Activated naive CD4-positive, alpha-beta T cell treated with anti-CD3 and anti-CD28 coated beads for 36 hours (primary cell): ENCODE measurements at places on chromosomes 7 and 10. TPM values are rescaled to one million over a fixed set of nuclear protein-coding genes. Genes with fewer than 3 reads are reported as not detected.

DNA sequence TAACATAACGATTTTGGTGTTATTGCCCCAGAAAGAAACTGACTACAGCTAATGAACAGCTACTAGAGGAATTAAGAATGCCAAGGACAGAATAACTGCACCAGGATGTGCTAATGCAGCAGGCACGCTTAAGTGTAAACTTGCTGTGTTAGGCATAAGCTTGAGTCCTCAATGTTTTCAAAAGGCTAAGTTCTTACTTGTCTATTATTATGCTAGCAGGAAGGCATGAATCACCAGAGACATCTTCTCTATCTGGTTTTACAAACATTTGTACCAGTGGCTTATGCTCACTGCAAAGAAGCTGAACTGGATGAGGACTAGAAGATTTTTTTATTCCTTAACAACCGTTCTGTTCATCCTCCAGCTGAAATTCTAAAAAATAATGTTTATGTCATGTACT lies 1035.3 kb downstream of the NRG3 start:
- H3K27me3 ChIP-seq, result no peaks in the 10 kb centered on the region
- DNase-seq, result no peak
- no peaks in the 10 kb centered on the region for H3K4me1 ChIP-seq
- H3K4me3 ChIP-seq, result no peak overlapping the region

TACR2 gene
- not detected for total RNA-seq

DNA sequence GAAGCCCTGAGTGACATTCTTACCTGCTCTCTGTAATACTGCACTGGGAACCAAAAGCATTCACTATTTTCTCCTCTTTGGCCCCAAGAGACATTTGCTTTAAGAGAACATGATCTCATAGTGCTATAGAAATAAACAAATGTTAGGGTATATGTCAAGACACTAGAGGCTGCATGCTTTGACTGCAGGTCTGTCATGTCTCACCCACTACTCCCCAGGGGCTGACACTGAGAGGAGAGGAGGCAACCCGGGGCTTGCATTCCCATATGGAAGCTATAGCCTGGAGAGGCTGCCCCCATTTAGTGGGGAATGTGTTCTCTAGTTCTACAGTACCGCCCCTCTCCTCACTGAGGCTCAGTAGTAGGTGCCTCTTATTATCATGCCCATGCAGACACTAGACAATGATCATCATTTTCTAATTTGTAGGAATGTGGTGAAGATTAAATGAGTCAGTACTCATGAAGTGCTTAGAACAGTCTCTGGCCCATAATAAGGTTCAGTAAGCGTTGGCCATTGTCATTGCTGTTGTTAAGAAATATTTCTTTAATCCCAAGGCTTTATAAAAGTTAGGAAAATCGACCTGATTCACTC lies 4.9 kb upstream of the SLF2 start:
- peaks cover 20% of the 10 kb centered on the region for H3K4me1 ChIP-seq
- no peak for DNase-seq
- H3K27ac ChIP-seq, result no peak overlapping the region
- peaks cover 1% of the 10 kb centered on the region for H3K36me3 ChIP-seq
- no peaks in the 10 kb centered on the region for H3K27me3 ChIP-seq

SPDYE2B gene
- not detected for total RNA-seq

ZP3 gene
- total RNA-seq, result 26.6 TPM

- no peak for DNase-seq
- no peaks in the 10 kb centered on the region for H3K4me1 ChIP-seq
- no peaks in the 10 kb centered on the region for H3K36me3 ChIP-seq
These were observed 549.4 kb downstream of the SORCS1 start for GRCh38 chr10:106615081-106615480.

INTS1 gene
- total RNA-seq, result 97.6 TPM

OIT3 gene
- not detected for total RNA-seq

- H3K4me1 ChIP-seq, result peaks cover 4% of the 10 kb centered on the region
- H3K27ac ChIP-seq, result no peak overlapping the region
- DNase-seq, result no peak
- no peaks in the 10 kb centered on the region for H3K27me3 ChIP-seq
- H3K4me3 ChIP-seq, result no peak overlapping the region
- no peaks in the 10 kb centered on the region for H3K36me3 ChIP-seq
These were observed 11.5 kb upstream of the RSU1 start for GRCh38 chr10:16828701-16829175.
